ENCODE measurements at places on chromosomes 12 and 14.

GRCh38 chr12:13197526-13198143 is 1.1 kb downstream of the EMP1 start:
- no peak for DNase-seq

- DNase-seq, result no peak
These were observed 64.7 kb downstream of the BTG1 start for GRCh38 chr12:92080911-92081285.

GRCh38 chr12:39868328-39868725 is 237.6 kb downstream of the SLC2A13 start:
- DNase-seq, result no peak

GRCh38 chr14:55088356-55088755 is 36.9 kb downstream of the MAPK1IP1L start:
- no peak for DNase-seq

- DNase-seq, result no peak
These were observed 23.0 kb upstream of the JDP2 start for GRCh38 chr14:75404847-75405246.

GRCh38 chr12:64835901-64836300 is 11.5 kb downstream of the TBC1D30 start:
- no peak for DNase-seq

DNA sequence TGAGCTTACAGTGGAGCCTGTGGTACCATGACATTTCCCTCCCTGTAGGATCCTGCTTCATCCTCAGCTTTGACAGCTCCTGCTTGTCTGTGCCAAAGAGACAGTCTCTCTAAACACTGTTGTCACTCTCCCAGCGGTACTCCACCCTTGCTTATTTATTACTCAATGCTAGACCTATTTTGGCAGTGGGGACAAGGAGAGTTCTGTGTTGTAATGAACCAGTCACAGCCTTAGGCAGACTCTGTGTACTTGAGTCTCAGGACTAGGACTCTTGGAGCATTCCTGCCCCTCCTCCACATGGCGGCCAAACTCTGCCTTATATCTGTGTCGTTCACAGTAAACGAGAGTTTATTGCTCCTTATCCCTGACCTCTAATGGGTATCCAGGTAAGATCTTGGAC is 70.9 kb downstream of the PIK3C2G start:
- DNase-seq, result no peak

DNA sequence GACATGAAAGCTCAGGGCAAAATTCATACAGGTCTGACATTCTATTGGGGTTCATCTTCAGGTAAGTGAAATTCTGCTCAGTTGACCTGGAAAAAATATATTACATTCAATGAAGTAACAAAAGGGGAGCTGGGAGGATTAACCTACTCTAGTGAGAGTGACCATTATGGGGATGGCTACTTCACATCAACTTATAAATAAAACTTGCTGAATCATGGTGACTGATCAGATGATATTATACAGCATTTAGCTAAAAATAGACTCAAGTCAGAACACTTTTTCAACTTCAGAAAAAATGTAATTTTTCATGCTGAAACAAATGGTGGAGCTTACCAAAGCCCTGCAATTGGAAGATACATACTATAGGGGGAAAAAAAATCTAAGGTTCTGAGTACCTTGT is 800.2 kb downstream of the FSCB start:
- DNase-seq, result no peak

DNA sequence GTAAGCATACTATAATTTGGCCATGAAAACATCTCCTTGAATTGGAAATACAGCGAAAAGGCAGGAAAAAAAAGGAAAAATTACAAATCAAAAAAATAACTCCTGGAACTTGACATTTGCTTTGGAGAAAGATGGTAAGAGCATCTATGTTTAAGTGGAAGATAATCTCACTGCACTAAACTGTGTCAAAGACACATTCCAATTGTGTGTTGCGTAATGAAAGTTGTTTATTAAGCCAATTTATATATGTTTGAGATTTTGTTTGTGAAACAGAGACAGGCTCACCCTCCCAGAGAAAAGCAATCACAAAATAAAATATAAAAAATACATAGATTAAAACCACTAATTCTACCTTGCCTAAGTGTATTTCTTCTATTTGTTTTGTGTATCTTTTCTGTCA is 11.1 kb upstream of the ATXN7L3B start:
- DNase-seq, result no peak

DNA sequence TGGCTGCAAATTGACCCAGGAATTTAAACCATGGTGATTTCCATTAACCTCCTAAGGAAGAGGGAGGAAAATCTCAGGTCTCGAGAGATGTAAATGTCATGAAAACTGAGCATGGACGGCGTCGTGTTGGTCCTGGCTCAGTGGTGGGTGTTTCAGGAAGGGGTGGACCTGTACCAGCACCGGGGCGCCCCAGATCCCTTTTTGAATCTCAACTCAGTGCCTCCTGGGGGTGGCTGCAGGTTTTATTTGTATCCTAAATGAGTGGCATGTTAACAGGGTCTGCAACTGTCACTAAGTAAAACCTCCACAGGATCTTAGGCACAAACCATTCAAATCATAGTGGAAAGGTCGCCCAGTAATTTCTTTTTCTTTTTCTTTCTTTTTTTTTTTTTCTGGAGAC is 101.3 kb downstream of the ASCL4 start:
- no peak for DNase-seq

DNA sequence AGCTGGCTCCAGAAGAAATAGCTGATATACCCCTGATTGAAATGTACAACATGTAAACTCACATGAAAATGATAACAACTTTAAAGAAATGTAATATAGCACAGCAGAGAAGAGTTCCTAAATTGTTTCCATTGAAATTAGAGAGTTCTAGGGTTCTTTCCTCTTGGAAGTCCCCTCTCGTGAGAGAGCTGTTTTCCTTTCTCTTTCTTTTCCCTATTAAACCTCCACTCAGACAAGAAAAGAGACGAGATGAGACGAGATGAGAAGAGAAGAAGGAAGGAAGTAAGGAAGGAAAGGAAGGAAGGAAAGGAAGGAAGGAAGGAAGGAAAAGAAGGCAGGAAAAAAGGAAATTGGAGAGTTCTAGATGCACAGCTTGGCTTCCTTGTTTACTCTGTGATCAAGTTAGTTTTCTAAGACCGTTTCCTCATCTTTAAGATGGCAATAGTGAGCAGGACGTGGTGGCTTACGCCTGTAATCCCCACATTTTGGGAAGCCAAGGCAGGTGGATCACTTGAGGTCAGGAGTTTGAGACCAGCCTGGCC is 11.9 kb downstream of the DRAM1 start:
- DNase-seq, result no peak

DNA sequence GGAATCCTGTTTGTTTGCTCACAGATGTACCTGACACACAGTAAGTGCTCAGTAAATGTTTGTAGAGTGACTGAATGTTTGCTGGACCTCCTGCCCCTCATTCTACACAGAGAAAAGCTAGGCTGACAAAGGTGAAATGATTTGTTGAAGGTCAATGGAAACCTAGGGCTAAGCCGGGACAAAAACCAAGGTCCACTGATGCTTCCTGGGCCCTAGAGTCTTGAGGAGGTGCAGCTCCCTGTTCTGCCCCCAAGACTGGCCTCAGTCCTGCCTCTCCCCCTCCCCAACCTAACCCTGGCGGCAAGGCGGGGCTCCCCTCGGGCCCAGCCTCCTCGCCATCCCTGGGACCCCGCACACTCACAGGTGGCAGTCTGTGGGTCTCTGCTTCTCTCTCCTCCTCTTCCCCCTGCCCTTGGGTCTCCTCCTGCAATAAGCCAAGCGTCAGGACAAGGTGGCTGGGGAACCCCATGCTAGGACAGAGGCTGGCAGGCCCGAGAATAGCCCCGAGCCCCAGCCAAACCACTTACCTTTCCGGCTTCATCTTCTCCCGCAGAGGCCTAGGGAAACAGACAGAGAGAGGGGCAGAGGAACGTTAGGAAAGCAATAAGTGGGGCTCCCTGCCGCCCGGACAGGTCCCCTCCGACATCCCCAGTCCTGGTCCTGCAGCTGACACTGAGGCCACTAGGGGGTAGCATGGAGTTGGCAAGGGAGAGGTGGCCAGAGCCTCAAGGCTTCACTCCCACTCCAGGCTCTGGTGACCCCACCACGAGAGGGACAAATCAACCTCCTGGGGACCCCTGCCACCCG is 9.3 kb downstream of the PGF start:
- DNase-seq, result peak; percentile 91

DNA sequence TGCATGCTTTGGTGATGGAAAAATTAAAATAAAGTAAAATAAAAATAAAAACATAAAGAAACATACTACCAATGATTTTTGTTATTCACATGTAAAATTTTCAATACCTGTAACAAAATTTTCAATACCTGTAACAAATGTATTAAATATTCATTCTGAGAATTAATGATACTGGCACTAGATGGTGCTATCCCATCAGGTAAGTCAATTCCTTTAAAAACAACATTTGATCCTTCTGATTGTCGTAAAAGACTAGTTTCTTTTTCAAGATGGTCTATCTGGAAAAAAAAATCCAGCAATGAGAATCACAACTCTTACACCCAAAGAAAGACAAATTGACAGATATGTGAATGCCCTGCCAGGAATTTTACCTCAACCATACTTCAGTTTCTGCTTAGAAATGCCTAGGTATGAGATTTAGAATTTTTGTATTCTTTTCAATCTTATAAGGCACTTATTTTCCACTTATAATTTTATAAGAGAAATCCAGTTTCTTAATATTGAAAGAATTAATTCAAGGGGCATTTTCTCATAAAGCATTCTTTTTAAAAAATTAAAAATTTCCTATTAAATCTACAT is 30.7 kb downstream of the CEP290 start:
- no peak for DNase-seq

DNA sequence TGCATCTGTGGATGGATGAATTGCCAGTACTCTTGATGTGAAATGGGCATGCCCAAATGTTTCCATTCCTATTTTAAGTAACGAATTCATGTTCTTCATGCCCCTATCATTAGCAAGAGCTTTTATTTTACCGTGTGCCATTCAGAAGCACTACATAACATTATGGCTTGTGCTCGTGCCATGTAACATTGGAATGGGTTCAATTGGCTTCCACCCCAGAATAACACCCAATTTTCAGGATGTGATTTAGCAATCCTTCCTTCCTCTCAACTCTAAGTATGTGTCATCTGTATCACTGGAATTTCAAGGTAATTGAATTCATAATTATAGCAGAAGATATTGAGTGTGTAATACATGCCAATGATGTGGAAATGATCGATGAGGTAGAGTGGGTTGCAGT is 145.8 kb upstream of the TMPO start:
- no peak for DNase-seq

GRCh38 chr12:93773122-93773871 is 96.1 kb downstream of the CRADD start:
- no peak for DNase-seq

- no peak for DNase-seq
These were observed 87.5 kb downstream of the PLXNC1 start for GRCh38 chr12:94235848-94236247.

DNA sequence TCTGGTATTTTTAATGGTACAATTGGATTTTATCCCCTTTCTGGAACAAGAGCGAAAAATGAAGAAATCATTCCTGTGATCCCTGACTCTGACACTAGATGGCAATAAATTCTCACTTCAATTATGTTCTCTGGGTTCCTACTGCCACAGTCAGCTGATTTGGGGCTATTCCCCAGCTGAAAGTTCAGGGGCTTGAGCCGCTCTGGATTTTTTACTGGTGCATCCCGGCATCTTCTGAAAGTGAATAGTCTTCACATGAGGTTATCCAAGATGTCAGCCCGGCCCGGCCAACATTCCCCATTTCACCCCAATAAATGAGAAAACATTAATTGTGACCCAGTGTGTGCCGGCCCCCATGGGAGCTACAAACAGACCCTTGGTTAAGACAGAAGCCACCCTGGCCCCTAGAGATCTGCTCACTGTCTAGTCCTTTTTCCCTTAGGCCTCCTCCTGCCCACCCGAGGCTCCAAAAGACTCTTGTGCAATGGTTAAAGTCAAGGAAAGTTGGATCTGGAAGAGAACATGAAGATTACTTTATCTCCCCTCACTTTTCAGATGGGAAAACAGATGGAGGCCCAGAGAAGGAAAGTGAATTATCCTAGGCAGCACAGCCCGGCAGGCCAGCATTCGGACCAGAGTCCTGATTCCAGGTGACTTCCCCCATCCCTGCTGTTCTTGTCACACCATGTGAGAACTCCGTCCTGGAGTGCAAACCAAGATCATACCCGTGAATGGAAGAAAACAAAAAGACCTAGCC is 20.8 kb downstream of the CKAP4 start:
- peak; percentile 58 for DNase-seq

GRCh38 chr12:64687816-64688215 is 71.4 kb downstream of the GNS start:
- DNase-seq, result no peak

- no peak for DNase-seq
These were observed 84.7 kb downstream of the TMCC3 start for GRCh38 chr12:94565683-94566082.

DNA sequence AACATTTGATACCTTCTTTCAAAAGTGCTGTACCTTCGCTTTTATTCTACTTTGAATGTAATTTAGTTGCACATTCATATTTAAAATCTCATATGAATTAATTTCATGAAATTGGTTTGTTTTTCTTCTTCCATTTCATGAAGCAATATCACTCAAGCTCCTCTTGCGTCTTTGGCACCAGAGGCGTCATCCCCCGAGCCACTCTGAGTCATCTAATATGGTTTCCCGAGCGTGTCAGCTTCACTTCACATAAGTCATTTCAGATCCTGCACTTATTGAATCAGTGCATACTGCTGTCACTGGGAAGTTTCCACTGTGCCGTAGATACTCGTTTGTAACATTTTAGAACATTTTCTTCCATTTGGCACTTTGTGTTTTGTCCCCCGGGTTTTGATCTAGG is 105.6 kb downstream of the SLC25A47 start:
- DNase-seq, result no peak

- DNase-seq, result no peak
These were observed 287.6 kb upstream of the E2F7 start for GRCh38 chr12:77352946-77353345.

GRCh38 chr12:19909418-19909817 is 458.9 kb upstream of the PDE3A start:
- DNase-seq, result no peak

GRCh38 chr12:47652521-47653234 is 53.2 kb downstream of the RPAP3 start:
- no peak for DNase-seq

- DNase-seq, result no peak
These were observed 13.6 kb downstream of the PAH start for GRCh38 chr12:102903337-102904007.

DNA sequence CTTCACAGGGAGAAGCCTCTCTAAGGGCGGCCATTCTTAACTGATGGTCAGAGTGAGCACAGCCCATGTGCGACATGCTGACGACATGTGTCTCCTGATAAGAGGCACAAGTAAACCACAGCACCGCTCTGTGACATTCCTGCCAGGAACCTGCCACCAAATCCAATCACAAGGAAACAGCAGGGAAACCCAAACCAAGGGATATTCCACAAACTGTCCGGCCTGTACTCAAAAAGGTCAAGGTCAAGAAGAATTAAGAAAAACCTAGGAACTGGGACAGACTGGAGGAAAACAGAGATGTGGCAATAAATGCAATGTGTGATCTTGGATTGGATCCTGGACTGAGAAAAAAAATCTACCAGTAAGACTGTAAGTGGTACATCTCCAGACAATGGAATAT is 91.9 kb downstream of the SYNE3 start:
- no peak for DNase-seq

Measured in GM19239 (cell line).